ENCODE measurements at places on chromosomes 5 and 9. TPM values are rescaled to one million over a fixed set of nuclear protein-coding genes. Genes with fewer than 3 reads are reported as not detected.

KIF4B gene
- total RNA-seq = not detected

SLC25A48 gene
- not detected for total RNA-seq

NTRK2 gene
- 2.0 TPM for total RNA-seq

PCSK1 gene
- total RNA-seq = 0.16 TPM

AK1 gene
- 918 TPM for total RNA-seq

SPAG8 gene
- 4.2 TPM for total RNA-seq

SPINK4 gene
- total RNA-seq = not detected

PCDHGB5 gene
- 8.2 TPM for total RNA-seq

PCA3 gene
- total RNA-seq = not detected

CBY3 gene
- not detected for total RNA-seq

VPS13A gene
- total RNA-seq = 53.2 TPM

CTXN3 gene
- total RNA-seq = not detected

LHX2 gene
- 0.41 TPM for total RNA-seq

KLHL3 gene
- 22.5 TPM for total RNA-seq

TRAF1 gene
- 2.1 TPM for total RNA-seq

SPATA31C1 gene
- not detected for total RNA-seq

Data from heart right ventricle (tissue), 16 donors.